ENCODE measurements at places on chromosomes 16 and 17. TPM values are rescaled to one million over a fixed set of nuclear protein-coding genes. Genes with fewer than 3 reads are reported as not detected.
A peak's percentile ranks its signal among the peaks of the same experiment; 100 is the strongest.

GRCh38 chr17:81354954-81355347 lies 40.3 kb upstream of the BAHCC1 start:
- DNase-seq: no peak

- no peak for DNase-seq
Observed at GRCh38 chr17:76528528-76529223, 8.8 kb downstream of the CYGB start.

GRCh38 chr16:88754109-88754911 lies 30.7 kb downstream of the PIEZO1 start:
- DNase-seq: no peak

GRCh38 chr16:53781023-53781605 lies 77.2 kb downstream of the FTO start:
- no peak for DNase-seq

GRCh38 chr16:65667011-65667578 lies 545.2 kb upstream of the CDH11 start:
- DNase-seq: no peak

DNA sequence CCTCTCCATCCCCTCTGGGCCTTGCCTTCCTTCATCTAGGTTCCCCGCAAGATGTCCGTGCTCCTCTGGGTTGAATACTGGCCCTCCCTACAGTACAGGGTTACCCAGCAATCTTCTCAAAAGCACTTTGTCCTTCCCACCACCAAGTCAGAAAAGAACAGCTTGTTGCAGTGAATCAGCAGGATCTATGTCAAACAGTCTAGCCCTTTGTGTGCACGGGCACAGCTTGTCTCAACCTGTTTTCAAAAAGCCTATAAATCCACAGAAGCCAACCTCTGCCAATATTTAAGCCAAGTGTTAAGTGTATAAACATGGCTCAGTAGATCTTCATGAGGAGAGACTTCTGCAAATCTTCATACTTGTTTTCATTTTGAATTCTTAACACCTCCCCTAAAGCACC lies 25.2 kb downstream of the C17orf67 start:
- DNase-seq: peak; percentile 87

- DNase-seq: no peak
Observed at GRCh38 chr17:43040655-43041054, 15.6 kb downstream of the RND2 start.

- DNase-seq: peak; percentile 43
Observed at GRCh38 chr16:57475711-57476339, 10.5 kb downstream of the DOK4 start.

- no peak for DNase-seq
Observed at GRCh38 chr17:36850790-36851189, 86.5 kb upstream of the LHX1 start.

The ARHGAP44 gene
- 3.4 TPM for total RNA-seq

The RNF222 gene
- total RNA-seq: 0.21 TPM

The BAIAP3 gene
- 2.4 TPM for total RNA-seq

The ZSCAN10 gene
- not detected for total RNA-seq

The NTN1 gene
- 32.8 TPM for total RNA-seq

Measured in tongue (tissue), 3 donors.